NCI-H774 (cell line): ENCODE measurements at places on chromosomes 13 and 19.

DNA sequence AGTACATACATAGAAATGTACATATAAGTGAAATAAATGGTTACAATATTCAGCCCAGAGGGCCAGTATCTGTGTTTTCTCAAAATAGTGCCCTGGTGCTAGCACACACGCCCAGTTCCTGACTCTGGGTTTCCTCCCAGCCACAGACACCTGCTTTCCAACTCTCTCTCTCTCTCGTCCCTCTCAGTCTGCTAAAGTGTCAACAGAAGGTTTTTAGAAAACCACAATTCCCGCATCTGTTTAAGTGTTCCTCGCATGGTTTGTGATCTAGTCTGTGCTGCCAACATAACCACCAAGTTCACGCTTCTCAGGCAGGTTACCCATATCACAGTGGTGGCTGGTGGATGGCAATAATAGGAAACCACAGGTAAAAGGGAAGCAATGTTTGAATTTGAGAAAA, 17.8 kb upstream of the UPF3A start:
- no peak for DNase-seq

- no peak for DNase-seq
Observed at GRCh38 chr13:20231839-20232555, at the start of gene GJB6. GJB6 (minus strand) TSS chr13:20232319; CDS start chr13:20223480, 8,839 bp downstream.

DNA sequence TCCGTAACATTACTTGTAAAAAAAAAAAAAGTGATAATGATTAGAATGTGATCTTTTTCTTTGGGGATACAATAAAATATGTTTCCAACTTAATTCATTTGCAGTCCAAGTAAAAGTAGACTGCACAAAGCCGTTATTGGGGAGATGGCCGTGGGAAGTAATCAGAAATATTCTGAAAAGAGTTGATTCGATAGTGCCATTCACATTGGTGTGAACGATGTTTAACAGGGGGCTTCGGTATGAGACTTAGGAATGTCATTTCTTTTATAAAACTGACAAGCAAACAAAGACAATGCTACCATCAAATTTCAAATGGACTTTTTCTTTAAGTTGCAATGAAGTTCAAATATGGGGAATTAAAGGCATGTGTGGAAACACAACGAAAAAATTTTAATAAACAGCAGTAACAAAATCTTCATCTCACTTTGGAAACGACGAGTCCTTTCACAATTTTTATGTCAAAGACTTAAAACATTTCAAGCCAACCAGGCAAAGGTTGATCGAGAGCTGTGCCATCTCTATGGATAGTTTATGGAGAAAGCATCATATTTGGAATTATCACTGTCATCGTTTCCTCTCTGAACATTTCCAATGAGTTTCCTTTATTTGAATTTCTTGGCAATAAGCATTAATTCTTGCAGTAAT, 1.7 kb upstream of the ZIC5 start:
- DNase-seq, result no peak

GRCh38 chr19:31648347-31648746, 299.1 kb upstream of the TSHZ3 start:
- DNase-seq, result no peak

- DNase-seq, result no peak
Observed at GRCh38 chr13:52414051-52414450, 8.1 kb upstream of the THSD1 start.

GRCh38 chr19:749811-750210, 1.1 kb upstream of the MISP start:
- no peak for DNase-seq

- DNase-seq, result no peak
Observed at GRCh38 chr13:66559093-66559492, 671.0 kb downstream of the PCDH9 start.

- DNase-seq, result no peak
Observed at GRCh38 chr19:47998800-47999199, 4.4 kb downstream of the ELSPBP1 start.

DNA sequence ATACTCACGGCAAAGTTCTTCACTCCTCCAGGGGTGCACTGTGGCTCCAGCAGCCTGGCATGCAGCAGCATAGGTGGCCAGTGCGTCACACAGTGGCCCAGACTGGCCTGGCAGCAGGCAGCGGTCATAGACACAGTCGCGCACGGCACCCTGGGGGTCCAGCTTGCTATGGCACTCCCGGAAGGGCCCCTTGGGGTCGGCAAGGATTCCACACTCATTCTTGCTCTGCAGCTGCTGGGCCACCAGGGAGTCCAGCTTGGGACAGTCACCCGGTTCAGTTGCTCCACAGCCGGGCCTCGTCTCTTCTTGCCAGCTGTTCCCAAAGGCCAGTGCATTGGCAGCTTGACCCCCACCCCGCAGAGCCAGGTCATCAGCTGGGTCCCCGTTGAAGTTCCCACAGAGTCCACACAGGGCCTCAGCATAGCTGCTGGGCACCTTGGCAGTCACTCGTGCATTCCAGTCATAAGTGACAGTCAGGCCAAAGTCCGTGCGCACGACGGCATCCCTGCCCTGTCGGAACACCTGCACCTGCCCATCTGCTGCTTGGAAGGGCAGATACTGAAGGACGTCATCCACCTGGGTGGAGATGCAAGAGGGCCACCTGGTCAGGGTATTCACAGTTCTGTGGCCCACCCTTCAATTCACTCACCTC, 20.6 kb downstream of the FCGBP start:
- DNase-seq, result no peak

GRCh38 chr19:2081873-2082810, 14.0 kb downstream of the MOB3A start:
- no peak for DNase-seq

DNA sequence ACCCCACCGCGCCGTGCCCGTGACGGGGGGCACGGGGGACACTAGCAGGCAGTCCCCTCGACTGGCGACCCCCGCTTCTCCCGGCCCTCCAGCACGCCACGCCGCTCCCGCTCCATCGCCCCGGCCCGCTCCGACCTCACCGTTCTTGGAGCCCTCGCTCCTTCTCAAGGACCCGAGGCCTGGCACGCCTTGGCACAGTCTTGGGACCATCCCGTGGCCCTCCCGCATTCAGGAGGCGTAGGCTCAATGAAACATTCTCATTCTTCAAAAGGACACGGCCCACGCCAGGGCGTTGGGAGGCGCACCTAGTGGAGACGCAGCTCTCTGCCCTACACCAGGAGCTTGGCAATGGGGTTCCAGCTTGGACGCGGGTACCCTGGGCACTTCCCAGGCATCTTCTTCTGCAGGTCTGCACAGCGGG, 473 bp upstream of the CERS1 start:
- DNase-seq, result no peak

DNA sequence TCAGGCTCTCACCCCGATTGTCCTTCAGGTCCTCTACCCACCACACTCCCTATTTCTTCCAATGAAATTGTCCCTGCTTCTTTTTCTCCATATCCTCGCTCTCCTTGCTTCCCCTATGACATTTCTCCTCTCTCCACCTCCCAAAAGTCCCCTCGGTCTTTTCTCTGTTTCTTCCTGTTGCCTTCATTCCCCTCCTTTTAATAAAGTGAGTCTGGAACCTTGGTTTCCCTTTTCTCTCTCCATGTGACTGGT, 676 bp upstream of the ZNF574 start:
- DNase-seq, result no peak

DNA sequence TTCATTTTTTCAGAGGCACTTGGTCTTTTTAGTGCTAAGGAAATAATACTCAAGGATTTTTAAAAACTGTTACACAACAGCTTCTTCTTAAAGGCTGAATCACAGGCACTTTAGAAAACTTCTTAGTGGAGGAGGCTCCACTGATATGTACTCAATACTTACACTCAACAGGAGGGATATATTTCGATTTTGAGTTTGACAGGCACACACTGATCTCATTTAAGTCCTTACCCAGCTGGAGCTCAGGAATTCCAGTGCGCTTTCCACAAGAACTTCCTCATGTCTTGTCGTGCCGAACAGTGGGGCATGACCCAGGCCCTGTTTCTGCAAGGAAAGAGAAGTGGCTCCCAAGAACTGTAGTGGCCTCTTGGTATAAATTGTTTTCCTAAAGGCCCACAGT, 103.8 kb downstream of the RGCC start:
- DNase-seq, result no peak

DNA sequence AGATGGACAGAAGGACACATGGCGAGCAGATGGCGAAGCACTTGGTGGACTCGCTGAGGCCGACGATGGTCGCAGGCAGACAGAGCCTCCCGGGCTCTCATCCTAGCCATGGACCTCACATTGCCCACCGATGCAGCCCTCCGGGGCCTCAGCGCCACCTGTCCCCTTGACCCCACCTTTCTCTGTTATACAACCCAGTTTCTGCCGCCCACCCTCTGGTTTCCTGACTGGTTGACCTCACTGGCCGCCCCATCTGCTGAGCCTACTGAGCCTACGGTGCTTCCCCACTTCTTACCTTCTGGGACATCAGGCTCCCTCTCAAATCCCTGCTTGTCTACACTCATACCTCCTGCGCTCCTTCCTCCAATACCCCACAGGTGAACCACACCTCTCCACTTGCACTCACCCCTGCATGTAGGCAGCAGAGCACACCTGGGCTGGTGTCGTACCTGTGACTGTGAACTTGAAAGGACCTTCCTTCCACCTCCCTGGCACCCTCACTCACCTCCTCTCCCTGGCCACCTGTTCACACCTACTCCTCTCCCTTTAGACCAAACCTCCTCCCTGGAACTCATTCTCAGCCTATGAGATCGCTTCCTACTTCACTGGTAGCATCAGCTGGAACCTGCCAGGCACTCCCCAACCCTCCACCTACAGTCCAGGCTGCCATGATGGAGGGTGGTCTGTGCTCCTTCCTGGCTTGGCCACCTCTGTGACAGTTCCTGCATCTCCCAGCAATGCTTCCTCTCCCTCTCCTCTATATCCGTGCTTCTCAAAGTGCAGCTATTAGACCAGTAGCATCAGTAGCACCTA, 36.1 kb downstream of the HPN start:
- DNase-seq, result no peak
